ENCODE measurements at places on chromosomes 2 and 18. TPM values are rescaled to one million over a fixed set of nuclear protein-coding genes. Genes with fewer than 3 reads are reported as not detected.

- no peak for DNase-seq
These were observed 35.1 kb upstream of the NTSR2 start for GRCh38 chr2:11705063-11705462.

DNA sequence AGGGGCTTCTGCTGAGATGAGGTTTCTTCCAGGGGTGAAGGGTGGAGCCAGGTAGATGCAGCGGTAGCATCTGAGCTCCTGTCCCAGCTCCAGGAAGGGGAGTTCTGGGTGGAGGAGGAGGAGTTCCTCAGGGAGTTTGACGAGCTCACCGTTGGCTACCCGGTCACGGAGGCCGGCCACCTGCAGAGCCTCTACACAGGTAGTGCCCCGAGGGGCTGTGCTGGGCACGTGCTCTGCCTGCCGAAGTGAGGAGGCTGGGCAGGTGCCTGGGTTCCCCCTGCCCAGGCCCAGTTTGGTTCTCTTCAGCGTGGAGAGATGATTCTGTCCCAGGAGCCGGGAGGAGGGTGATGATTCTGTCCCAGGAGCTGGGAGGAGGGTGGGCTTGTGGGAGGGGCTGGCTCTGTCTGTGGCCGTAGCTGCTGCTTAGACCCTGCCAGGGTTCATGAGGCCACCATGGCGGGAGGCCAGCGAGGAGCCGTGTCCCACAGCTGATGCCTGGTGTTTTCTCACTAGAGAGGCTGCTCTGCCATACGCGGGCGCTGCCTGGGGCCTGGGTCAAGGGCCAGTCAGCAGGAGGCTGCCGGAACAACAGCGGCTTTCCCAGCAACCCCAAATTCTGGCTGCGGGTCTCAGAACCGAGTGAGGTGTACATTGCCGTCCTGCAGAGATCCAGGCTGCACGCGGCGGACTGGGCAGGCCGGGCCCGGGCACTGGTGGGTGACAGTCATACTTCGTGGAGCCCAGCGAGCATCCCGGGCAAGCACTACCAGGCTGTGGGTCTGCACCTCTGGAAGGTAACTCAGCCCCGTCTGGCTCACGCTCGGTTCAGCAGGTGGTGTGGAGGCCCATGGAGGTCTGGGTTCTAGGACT lies 8.2 kb downstream of the CAPN10 start:
- no peak for DNase-seq

DNA sequence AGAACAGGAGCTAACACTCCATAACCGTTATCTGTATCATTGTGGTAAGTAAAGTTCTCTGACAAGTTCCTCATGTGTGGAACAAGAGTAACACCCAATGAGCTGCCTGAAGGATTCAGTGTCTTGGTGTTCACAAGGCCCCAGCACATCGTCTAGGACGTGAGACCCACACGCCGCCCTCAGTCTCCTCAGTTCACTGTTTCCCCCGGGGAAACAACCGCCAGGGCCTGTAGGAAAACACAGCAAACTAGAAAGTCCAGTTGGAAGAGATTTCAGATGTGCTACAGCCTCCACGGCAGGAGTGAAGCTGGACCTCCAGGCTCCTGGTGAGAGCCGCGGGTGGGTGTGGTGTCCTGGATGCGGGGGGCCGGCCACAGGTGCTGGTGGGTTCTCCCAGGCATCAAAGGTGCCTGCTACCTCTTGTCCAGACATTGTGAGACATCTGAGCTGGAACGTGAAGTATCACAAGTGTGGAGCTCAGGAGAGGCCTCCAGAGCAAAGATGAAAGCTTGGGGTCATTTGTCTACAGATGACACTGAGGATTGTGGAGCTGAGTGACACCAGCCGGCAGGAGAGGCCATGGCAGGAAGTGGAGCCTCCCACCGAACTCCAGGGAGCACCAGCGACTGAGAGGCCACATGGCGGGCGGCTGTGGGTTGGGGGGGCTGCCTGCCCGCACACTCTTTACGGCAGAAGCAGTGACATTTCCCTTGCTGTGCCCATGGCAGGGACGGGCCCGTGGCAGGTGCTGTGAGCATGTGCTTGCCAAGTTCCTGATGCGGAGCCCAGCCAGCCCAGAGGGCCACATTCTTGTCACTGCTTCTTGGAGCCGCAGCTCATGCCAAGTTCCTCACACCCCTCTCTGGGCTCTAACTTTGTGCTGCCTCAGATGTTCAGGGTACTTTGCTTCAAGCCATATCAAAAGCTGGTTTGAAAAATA lies 131.2 kb downstream of the TMEM18 start:
- DNase-seq = no peak

GRCh38 chr2:226906163-226906693 lies 70.4 kb downstream of the RHBDD1 start:
- DNase-seq = no peak

GRCh38 chr2:196307775-196308305 lies 136.5 kb upstream of the STK17B start:
- DNase-seq = no peak

DNA sequence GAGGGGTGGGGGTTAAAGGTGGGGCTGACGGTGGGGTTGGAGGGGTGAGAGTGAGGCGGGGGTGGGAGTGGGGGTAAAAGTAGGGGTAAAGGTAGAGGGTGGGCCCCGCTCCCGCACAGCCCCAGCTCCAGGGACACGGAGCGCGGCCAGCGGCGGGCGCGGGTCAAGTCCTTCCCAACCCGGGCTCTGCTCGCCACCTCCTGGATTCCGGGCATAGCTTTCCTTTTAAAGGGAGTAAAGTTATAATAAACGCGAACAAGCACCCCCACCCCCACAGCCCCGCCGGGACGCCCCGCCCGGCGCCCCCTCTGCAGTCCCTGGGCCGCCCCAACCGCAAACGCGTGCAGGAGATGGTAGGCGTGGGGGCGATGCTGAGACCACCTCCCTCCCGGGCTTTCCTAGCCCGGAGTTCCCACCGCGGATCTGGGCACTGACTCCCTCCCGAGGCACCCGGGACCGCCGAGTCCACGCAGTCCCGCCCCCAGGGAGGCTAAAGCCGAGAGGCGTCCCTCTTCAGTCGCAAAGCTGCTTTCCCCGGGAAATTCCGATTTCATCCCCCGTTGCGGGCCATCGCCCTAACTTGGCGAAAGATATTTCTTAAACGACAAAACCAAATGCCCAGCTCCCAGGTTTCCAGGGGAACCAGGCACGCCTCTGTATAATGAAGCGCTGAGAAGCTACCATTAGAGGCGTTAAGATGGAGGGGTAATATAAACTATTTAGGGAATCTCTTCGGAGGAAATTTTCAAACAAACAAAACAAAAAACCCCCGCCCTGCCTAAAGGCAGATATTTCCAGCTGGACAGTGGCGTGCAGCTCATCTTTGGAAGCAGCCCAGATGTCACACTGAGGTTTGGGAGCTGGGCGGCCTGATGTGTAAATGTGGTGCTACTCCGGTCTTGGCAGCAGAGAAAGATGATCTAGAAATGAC lies at the start of gene LIMS2:
Gene LIMS2 (minus strand): TSS at position 200 of the 931 bp plus-strand sequence. CDS start 506 bp downstream, outside the sequence.
- peak; percentile 33 for DNase-seq

DNA sequence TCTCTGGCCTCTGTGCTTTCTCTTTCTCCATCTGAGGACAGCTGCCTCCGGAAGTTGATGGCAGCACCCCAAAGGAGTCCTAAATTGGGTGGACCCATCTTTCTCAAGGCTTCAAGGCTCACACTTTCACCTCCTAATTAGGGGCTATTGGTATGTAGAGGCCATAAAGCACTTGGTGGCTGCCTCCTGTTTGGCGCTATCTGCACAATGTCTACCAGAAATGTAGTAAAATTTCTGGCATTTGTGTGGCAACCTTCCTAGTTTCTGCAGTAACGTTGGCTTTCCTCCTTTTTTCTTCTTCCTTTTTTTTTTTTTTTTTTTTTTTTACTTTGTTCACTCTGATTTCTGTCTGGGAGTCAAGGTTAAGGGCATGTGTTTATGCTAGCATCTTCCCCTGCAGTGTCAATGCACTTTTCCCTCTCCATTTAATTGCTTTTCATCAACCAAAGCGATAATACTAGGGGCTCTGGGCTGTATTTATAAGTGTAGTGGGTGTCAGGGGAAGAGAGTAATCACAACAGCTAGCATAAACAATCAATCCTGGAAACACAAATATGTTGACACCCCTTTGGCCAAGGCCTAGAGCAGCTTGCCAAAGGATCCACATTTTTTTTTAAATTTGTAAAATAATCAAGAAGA lies 86.0 kb downstream of the TACR1 start:
- no peak for DNase-seq

DNA sequence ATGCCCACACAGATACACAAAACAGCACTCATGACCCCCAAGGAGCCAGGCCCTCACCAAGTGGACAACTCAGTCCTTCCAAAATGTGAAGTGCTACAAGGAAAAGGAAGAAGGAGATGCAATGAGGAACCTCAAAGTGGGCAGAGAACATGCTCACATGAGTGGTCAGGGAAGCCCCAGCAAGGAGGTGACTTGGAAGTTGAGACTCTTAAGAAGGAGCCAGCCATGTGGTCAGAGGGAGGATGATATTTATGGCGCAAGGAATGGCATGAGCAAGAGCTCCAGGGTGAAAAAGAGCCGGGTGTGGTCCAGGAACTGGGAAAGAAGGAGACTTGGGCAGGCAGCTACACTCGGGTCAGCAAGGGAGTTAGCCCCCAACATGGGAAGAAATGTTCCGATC lies 30.0 kb upstream of the KLHL29 start:
- DNase-seq = no peak

GRCh38 chr18:48564139-48564538 lies 25.3 kb downstream of the CTIF start:
- DNase-seq = no peak

DNA sequence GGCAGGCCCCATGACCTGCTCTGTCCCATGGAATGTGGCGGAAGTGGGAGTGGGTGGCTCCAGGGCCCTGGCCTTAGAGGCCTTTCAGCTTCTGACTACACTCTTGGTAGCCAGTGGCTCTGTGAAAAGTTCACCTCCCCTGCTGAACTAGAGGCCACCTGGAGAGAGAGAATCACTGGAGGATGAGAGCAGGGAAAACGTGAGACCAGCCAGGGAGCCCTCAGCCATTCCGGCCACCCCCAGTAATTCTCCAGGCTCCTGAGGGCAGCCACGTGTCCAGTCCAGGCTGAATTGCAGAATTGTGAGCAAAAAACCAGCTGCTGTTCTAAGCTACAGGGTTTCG lies 10.5 kb downstream of the COLEC12 start:
- DNase-seq = no peak

- DNase-seq = peak; percentile 78
These were observed 12.0 kb downstream of the PSMD1 start for GRCh38 chr2:231068525-231069222.

- peak; percentile 65 for DNase-seq
These were observed at the start of gene FMNL2 for GRCh38 chr2:152335016-152335725. TSS of gene FMNL2 (plus strand) at chr2:152335174.

GRCh38 chr18:50986360-50987087 lies 18.7 kb downstream of the ELAC1 start:
- peak; percentile 65 for DNase-seq

DNA sequence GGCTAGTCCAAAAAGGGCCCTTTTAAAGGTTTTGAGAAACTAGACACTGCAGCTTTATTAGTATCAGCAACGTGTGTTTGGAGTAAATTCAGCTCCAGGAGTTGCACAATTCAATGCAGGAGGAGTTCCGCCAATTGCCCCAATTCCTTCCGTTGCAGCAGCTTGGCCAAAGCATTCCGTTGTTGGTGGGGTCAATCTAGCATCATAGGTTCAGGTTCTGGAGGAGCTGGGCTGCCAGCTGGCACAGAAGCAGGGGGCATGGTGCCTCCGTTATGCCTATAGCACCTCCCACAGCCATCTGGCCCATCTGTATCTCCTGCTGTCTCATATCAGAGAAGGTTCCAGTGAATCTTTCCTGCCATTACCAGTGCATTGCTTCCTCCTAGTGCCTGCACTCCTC lies 55.4 kb downstream of the REL start:
- no peak for DNase-seq

DNA sequence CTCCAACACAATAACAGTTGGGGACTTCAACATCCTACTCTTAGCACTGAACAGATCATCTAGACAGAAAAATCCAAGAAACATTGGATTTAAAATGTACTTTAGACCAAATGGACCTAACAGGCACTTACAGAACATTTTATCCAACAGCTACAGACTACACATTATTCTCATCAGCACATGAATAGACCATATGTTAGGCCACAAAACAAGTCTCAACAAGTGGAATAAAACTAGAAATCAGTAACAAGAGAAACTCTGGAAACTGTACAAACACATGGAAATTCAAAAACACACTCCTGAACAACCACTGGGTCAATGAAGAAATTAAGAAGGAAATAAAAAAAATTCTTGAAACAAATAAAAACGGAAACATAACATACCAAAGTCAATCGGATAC lies 117.5 kb downstream of the ACVR1 start:
- no peak for DNase-seq

- peak; percentile 99 for DNase-seq
These were observed 76.5 kb downstream of the STRN start for GRCh38 chr2:36889795-36890194.

DNA sequence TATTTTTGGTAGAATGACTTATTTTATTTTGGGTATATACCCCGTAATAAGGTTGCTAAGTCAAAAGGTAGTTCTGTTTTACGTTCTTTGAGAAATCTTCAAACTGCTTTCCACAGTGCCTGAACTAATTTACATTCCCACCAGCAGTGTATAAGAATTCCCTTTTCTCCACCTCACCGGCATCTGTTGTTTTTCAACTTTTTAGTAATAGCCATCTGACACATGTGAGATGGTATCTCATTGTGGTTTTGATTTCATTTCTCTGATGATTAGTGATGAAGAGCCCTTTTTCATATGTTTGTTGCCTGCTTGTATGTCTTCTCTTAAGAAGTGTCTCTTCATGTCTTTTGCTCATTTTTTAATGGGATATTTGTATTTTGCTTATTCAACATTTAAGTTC lies 215.2 kb upstream of the TFPI start:
- DNase-seq = no peak

DNA sequence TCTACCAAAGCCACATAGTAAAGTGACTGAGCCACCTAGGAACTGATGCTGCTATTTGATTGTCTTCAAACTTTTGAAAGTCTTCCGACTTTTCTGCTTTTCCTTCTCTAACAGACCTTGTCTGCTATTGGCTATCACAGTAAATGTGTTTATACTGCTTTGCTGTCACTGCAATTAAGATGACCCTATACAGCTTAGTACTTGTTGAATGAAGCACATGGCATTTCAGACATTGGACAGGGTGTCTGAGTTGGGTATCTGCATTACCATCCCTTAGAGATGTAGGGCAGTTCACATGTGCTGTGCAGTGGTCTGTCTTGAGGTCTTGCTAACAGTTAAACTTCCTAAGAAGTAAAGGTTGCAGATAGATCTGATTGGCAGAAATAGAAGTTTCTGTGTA lies 3.6 kb downstream of the WDR43 start:
- no peak for DNase-seq

Gene CPO
- not detected for polyA plus RNA-seq

Gene MYO5B
- polyA plus RNA-seq = 0.24 TPM

Gene ZFAND2B
- polyA plus RNA-seq = 43.0 TPM

Gene LIMS4
- 5.2 TPM for polyA plus RNA-seq

Gene DNAJC5G
- polyA plus RNA-seq = not detected

Gene TUBA4B
- polyA plus RNA-seq = not detected

Gene POTEE
- 0.02 TPM for polyA plus RNA-seq

Gene HJURP
- polyA plus RNA-seq = 26.5 TPM

Gene IL1B
- 4.4 TPM for polyA plus RNA-seq

Gene XIRP2
- polyA plus RNA-seq = 0.01 TPM

Gene KCNIP3
- 1.4 TPM for polyA plus RNA-seq

Gene CROCC2
- not detected for polyA plus RNA-seq

Gene CCDC102B
- polyA plus RNA-seq = 0.67 TPM

Gene MYOM1
- polyA plus RNA-seq = 0.10 TPM

Data from IMR-90 (cell line).